ENCODE measurements at places on chromosomes 7 and 10.

GRCh38 chr10:74585231-74586087 lies 240.9 kb upstream of the KAT6B start:
- DNase-seq, result peak; percentile 21

DNA sequence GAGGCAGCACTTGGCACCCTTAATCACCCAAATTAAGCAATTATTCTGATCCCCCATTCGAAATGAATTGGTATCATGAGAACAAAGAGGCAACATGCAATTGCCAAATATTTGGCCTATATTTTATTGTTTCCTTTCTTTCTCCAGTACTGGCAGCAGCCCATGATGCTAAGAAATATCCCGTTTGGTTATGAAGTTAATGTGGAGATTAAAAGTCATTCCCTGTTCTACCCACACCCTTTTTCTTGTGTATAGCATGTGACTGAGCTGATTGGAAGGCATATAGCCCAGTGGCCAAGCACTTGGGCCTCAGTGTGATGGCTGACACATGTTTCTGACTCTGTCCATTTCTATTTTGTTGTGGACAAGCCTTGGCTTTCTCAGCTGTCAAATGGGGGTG lies 692.3 kb upstream of the GALNT17 start:
- DNase-seq, result no peak

GRCh38 chr10:133199992-133200611 lies 29.9 kb upstream of the UTF1 start:
- DNase-seq, result no peak

DNA sequence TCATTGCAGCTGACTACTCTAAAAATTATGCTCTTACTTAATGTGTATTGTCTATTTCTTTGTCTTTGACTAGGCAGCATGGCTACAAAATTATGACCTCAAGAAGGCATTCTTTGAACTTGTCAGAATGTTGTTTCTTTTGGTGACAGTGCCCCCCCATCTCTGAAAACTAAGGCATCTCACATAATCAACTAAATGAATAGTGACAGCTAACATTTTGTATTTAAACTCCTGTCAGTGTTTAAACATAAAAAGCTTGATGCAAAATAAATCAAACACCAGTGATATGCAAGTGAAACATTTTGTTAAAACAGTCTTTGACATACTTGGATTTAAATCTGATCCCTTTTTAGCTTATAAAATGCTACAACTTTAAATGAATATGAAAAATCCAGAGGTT lies 233.5 kb downstream of the FOXP2 start:
- no peak for DNase-seq

DNA sequence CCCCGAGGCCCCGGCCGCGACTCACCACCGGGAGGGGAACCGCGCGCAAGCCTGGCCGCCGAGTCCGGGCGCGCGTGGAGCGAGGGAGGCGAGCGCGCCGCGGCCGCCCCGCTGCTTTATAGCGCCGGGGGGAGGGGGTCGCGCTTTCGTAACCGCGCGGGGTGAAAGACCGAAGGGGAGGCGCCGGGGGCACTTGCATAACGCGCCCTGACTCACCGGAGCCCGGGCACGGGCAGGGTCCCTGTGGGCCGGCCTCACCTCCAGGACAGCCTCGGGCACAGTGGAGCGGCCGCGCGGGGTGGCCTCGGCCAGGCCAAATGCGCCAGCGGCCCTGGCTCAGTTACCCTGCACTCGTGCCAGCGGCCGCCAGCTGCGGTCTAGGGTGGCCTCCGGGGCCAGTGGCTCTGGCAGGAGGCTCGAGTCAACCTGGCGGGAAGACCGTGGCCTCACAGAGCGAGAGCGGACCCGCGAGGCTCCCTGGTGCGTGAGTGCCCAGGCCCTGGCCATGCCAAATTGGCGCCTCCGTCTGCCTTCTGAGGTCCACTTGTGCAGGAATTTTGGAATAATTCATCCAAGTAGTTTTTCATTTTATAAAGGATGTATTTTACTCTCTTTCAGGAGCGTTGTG lies at the start of gene RBP4:
TSS of gene RBP4 (minus strand) at position 90 of the 628 bp plus-strand sequence. CDS start 207 bp downstream, outside the sequence.
- no peak for DNase-seq

GRCh38 chr7:155327590-155328320 lies 30.1 kb downstream of the INSIG1 start:
- DNase-seq, result no peak

- no peak for DNase-seq
Observed at GRCh38 chr7:129676017-129676897, 64.7 kb downstream of the NRF1 start.

- DNase-seq, result peak; percentile 18
Observed at GRCh38 chr10:89946106-89946505, 244.7 kb downstream of the KIF20B start.

GRCh38 chr7:100126239-100126930 lies 382 bp upstream of the MBLAC1 start:
- no peak for DNase-seq

- DNase-seq, result no peak
Observed at GRCh38 chr7:139360948-139361307, 1.2 kb downstream of the LUC7L2 start.

- DNase-seq, result no peak
Observed at GRCh38 chr10:6607182-6607581, 27.1 kb upstream of the PRKCQ start.

DNA sequence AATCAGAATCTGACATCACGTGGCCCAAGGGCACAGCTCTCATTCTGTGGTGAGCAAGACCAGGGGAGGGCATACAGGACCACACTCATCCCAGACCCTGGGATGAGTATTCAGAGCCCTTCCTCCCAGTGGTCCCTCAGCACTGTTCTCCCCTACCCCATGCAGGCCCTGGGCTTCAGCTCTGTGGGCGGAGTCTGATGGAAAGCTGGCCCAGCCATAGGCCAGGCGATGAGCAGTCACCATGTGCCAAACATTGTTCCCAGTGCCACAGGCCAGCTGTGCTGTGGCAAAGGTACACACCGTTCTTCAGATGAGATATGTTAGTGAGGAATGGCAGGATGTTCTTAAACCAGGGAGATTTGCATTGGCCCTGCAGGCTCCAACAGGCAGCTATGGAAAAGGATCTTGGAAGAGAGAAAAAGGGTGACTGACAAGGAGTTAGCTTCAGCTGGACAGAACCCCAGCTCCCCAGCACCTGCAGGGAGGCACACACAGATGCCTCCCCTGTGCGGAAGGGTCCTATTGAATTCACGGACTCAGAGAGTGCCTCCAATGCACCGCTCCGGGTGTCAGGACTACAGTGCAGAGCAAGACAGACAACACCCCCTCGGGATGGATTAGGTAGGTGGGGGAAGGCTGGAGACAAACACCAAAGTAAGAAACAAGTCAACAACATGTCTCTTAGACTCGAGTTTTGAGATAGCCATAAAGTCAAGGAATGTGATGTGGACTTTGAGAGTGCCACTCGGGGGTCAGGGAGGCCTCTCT lies 596.0 kb upstream of the MGMT start:
- no peak for DNase-seq

DNA sequence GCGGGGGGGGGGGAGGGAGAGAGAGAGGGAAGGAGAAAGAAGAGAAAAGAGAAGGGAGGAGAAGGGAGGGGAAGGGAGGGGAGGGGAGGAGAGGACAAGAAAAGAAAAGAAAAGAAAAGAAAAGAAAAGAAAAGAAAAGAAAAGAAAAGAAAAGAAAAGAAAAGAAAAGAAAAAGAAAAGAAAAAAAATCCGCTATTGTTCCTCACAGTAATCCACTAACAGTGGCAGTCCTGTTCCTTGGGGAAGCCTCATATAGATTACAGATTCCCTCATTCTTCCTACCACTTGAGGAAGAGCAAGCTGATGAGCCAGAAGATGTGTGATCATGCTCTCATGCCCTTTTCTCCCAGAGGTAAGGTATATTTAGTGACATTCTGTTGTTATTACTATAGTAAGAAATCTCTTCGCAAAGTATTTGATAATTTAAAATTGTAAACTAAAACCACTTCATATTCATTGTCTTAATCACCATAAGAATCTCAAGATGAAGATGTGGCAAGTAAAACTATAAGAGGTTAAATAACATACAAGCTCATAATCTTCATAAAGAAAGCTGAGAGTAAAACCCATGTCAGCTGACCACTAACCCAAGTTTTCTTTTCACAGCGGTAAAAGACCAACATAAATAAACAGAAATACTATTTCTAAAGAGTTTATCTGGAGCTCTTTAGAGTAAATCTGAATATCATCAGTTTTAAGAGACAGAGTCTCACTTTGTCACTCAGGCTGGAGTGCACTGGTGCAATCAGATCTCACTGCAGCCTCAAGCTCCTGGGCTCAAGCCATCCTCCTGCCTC lies 128.1 kb downstream of the JMJD1C start:
- peak; percentile 1 for DNase-seq

- DNase-seq, result peak; percentile 25
Observed at GRCh38 chr7:139886206-139886605, 57.1 kb downstream of the TBXAS1 start.

- peak; percentile 24 for DNase-seq
Observed at GRCh38 chr10:24396396-24396795, 187.5 kb downstream of the KIAA1217 start.

- DNase-seq, result no peak
Observed at GRCh38 chr7:70525991-70526390, 606.0 kb upstream of the GALNT17 start.

DNA sequence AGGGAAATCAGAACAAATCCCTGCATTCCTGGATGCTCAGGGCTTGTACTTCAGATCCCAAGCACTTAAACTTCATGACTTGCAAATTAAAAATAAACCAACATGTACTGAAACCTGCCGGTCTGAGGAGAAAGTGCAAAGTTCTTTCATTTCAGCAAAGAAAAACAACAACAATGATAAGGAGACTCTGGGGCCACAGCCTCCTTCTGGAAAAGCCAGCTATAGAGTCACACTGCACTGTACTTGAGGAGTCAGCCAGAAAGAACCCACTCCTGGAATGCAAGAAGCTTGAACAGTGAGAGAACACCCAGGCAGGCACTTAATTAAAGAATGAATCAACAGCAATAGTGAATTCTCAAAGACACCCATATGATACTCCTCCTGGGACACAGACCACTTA lies 49.7 kb upstream of the TM9SF3 start:
- peak; percentile 38 for DNase-seq

GRCh38 chr7:90698616-90699015 lies 102.5 kb downstream of the CDK14 start:
- DNase-seq, result no peak

DNA sequence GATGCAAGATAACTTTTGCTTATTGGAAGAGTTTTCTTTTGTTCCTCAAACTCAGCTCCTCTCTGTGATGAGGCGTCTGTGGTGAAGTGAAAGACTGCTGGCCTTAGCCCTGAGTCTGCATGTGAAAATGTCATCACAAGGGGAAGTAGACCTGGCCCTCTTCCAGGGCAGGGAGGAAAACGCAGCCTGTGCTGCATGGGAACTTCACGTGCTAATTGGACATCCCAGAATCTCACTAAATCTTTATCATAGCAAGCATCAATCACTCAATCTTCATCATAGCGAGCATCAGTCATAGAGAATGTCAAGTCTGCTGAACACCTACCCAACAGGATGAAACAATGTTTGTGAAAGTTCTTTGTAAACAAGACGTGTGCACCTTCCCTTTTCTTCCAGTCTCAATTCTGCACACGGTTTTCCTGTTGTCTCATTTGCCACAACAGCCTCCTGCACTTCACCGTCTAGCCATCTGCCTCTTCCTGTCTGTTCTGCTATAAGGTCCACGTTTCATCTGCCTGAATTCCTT lies 314.6 kb downstream of the FRMD4A start:
- peak; percentile 78 for DNase-seq

- no peak for DNase-seq
Observed at GRCh38 chr10:61173450-61173849, 229.5 kb upstream of the RHOBTB1 start.

GRCh38 chr10:75899816-75900390 lies 468.5 kb downstream of the LRMDA start:
- no peak for DNase-seq

DNA sequence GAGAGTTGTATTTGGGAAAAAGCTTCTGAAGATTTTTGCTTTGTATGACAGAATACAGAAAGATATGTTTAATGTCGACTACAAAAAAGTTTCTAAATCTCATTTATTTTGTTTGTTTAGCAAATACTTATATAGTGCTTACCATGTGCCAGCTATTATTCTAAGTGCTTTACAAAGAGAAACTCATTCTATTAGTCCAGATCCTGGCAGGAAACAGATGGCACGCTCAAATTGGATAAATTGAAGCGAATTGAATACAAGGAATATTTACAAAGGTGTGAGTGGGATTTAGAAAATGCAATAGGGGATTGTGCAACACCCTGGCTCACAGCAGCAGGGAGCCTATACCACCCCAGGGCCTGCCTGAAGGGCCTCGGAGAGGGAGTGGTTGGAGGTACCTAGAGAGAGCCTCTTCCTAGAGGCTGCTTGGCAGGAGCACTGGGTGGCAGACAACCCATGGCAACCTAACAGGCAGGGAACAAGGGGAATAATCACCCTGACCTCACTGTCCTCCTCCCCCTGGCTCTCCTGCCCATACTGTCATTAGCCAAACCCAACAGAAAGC lies 27.6 kb upstream of the FAM204A start:
- no peak for DNase-seq

DNA sequence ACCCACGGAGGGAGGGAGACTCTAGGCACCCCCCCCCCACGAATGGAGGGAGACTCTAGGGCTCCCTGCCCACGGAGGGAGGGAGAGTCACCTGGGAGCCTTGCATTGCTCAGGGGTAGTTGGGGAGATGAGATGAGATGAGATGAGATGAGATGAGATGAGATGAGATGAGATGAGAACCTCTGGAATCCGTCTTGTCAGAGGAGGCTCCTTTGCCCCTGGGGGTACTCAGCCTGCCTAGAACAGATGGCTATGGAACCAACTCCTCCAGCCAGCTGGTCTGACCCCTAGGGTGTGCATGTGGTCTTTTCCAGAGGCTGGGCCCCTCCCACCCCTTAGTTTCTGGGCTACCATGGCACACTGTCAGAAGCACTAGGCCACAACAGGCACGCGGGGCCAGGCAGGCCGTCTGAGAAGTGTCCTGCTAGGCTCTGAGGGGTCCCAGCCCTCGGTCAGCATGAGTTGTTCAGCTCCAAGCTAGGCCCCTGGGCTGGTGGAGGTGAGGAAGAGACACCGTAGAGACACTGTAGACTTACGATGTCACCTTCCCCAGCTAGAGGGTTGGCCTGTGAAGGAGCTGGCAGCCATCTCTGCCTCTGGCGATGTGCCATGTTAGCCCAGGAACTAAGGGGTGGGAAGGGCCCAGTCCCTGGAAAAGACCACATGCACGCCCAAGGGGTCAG lies 8.8 kb downstream of the TSPAN15 start:
- DNase-seq, result no peak

- no peak for DNase-seq
Observed at GRCh38 chr7:111290982-111291381, 200.1 kb downstream of the LRRN3 start.

GRCh38 chr10:15419279-15419874 lies 48.3 kb upstream of the FAM171A1 start:
- DNase-seq, result peak; percentile 53

GRCh38 chr7:77438131-77438530 lies 22.0 kb upstream of the GSAP start:
- DNase-seq, result no peak
